ENCODE measurements at places on chromosomes 5 and 9.

GRCh38 chr5:102863764-102864560 lies 108.9 kb downstream of the PAM start:
- no peak for DNase-seq

DNA sequence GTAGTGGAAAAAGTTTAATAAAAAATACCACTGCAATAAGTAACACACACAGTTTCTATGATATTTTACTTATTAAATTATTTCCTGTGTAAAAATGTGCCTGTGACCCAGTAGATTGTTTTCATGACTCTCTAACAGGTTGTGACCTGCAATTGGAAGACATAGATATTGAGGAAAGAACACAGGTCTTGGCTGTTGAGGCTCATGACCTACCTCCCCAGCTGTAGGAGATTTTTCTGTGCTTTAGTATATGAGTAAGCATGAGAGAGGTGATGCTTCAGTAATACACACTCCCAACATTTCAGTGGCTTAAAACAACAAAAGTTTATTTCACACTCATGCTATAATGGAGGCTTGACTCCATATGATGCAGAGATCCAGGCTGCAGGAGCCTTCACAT lies 47.3 kb upstream of the TNC start:
- DNase-seq, result no peak

GRCh38 chr5:151949701-151950308 lies 25.2 kb upstream of the GLRA1 start:
- no peak for DNase-seq

DNA sequence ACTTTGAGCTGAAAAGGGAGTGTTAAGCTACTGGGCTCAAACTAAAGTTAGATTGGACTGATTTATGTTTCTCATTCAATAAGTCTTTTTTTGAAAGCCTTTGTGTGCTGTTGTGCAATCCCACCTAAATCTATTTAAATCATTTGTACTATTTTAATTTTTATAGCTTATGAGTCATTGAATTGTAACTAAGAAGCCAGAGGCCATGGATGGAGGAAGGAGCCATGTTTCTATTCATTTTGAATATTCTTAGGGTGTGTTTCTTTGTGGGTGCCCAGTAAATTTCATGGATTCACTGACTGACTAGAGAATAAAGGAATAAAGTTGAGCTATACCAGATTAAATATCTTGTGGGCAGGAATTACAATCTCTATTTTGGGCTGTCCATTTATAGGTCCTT lies 238.5 kb downstream of the KIF4B start:
- DNase-seq, result no peak

DNA sequence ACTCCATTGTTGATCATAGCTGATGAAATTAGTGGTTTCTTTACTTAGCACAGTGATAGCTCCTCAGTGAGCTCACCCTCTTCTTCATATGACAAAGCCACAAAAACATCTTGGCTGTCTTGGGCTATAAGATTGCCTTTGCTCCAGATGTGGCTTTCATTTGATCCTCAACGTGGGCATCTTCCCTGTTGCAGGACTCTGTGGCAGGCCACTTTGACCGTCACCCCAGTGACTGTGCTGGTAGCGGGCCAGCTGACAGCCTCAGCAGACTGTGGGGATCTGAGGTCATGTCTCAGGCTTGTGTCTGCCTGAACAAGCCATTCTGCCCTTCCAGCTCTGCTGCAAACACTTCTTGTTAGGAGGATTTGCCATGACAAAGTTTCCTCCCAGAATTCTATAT lies 422.2 kb downstream of the NR2F1-AS1 start:
- no peak for DNase-seq

DNA sequence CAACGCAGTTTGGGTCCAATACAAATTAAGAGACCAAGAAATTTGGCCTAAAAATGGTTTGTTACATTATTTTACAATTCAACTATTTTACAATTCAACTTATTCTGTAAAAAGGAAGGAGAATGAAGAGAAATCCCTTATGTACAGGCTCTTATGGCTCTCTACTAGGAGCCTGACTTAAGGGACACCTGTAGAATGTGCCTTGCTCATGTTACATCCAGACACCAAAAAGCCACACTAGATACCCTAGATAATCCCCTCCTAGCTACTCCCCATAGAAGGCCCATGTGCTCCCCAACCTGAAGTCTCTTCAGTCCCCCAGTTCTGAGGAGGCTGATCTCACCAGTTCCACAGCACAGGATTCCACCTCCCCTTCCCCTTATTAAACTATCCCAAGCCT lies 14.1 kb upstream of the NNT start:
- no peak for DNase-seq

DNA sequence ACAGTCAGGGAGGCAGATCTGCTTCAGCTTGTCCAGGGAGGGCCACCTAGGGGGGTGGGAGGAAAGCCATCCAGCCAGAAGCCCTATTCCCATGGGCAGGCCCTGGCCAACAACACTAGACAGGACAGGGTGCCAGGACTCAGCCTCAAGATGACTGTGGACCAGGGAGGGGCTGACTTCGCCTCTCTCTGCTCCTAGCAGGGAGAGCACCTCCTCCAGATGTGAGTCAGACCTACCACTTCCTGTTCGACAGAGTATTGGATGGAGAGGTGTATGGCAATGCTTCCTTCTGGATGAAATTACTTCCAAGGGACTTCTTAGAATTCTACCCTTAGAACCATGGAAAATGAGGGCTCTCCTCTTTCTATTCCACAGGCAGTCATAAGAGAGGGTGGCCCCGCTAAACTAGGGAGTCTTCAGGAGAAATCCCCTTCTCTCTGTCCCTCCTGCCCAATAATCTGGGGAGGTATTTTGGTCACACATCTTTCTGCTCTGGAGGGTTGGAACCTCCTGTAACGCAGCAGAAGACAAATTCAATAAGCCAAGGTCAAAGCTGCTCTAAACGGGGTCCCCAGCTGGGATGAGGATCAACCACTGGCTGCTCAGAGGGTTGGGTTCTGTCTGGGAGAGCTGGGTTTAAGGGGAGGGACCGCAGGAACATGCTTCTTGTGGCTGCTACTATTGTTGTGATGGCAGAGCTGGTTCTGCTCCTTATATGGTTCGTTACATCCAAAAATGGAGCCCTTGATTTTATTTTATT lies 23.2 kb upstream of the RCL1 start:
- no peak for DNase-seq

- no peak for DNase-seq
These were observed 64.1 kb downstream of the SEMA4D start for GRCh38 chr9:89433826-89434225.

- DNase-seq, result peak; percentile 73
These were observed 111.8 kb downstream of the CARTPT start for GRCh38 chr5:71830681-71831539.

DNA sequence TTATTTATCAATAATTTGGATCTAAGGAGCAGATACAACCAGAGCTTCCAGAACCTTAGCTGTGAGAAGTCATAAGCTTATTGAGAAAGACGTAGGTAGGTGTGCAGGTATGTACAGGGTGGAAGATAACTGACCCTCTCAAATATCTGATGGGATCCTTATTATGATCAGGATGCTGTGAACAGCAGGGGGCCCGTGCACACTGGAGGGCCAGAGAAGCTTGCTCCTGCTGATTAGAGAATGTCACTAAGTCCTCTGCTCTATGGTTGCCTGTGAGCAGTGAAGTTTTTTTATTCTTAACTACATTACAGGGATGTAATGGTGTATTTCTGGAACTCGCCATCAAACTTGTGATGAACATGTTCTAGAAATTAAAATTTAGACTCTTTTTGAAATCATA lies 108.9 kb upstream of the POU5F2 start:
- no peak for DNase-seq

DNA sequence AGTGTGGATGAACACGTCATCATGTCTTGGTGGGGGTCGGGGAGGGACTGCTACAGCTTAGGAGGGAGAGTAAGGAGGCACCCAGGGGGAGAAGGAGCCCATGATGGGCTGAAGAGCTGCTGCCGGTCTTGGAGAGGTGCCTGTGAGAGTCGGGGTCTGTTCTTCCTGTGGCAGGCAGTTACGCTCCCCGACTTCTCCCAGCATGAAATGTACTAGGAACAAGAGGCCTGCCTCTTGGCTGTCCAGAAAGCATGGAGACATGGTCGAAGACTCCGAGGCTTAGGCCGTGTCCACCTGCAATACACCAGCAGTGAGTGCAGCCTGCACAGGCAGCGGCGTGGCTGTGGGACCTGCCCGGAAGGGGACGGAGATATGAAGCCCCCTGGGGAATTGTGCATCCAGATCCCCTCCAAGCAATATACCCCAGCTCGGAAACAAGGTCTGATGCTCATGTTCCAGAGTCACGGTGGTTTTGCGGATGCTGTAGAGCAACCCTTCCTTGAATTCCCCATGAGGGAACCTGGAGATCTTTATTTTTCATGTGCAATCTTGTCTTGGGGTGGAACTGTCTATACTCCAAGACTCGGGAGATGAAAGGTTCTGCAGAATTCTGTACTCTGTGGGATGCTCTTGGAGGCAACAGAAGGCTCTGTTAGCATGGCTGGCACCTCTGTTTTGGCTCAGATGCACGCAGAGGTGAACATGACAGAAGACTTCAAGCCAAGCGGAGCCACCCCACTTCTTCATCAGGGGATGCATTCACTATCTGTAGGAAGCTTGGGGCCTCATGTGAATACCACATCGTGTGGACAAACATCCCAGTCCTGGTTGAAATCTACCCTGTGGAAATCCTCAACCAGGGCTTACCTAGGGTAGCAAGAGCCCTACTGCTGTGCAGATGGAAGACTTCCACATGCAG lies 374.9 kb upstream of the IRX4 start:
- no peak for DNase-seq

GRCh38 chr9:121529237-121529987 lies 29.8 kb upstream of the GGTA1 start:
- peak; percentile 94 for DNase-seq

DNA sequence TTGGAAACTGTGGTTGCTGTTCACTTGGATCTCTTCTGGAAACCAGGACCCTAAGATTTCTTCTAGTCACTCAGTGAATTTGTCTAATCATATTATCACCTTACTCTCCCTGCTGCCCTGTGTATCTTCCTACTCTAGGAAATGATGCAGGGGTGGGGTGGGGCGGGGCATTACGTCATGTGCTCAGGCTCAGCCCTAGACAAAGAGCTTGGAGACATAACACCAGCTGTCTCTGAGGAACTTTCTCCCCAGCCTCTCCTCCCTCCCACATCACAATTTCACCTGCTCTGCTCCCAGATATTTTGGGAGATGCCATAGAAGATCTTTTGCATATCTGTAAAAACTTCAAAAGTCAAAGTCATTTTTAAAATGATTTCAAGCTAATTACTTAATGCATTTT lies 470.4 kb downstream of the ZSWIM6 start:
- no peak for DNase-seq

DNA sequence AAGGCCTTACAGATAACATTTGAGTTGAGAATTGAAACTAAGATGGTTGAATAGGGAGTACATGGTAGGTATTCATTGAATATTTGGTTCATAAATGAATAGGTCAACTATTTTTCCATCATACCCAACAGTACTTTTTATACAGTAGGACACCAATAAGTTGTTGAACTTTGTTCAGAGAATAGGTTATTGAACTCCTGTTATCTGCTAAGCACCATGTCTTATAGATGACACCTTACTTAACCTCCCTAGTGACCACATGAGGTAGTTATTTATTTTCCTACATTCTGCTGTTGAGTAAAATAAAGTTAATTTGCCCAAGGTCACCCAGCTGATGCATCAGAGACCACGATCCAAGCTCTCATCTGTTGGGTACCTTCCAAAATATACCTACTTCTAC lies 49.6 kb upstream of the ATP10B start:
- no peak for DNase-seq

DNA sequence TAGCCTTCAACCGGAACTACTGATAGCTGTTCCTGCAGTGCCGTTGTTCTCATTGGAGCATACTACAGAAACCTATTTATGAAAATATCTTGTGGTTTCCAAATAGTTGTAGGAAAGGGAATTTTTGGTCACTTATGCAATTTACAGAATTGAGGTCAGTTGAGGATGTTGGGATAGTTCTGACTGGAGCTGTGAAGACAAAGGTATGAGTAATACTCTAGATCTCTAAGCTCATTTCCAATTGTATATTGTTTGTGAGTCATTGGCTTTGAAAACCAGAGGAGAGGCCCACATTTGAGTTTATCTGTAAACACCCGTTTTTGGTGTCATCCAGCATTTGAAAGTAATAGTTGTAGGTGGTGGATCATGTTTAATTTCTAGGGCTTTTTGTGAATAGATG lies 561.3 kb upstream of the WWC1 start:
- peak; percentile 97 for DNase-seq

- DNase-seq, result no peak
These were observed 1.5 kb downstream of the LSM11 start for GRCh38 chr5:157745041-157745456.

DNA sequence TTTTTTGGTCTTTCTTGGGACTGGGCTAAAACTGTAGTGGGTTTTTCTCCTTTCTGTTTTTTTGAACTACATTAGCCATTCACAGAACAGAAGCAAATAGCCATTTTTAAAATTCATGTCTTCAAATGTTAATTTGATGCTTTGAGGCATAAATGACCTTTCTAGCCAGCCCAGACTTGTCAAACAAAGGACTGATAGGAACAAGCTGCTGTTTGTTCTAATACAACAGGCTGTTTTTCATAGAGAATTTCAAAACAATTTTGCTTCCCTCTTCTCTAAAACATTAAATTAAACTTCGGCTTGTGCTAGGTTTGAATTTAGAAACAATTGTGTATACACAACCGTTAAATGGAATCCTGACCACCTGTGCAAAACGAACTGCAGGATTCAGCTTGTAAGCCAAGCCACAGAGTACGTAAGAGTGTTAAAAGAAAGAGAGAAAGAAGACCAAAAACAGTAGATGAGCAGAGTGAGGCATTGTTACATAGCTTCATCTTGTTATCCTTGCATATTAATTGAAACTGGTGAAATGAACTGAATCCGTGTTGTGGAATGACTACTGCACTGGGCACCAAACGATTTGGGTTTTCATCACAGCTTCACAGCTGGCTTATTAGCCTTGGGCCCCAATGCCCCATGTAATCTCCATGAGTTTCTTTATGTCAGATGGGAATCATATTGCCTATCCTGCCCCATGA lies 100.0 kb downstream of the ZSWIM6 start:
- DNase-seq, result no peak

GRCh38 chr9:8278048-8278447 lies 478.5 kb upstream of the DMAC1 start:
- no peak for DNase-seq

DNA sequence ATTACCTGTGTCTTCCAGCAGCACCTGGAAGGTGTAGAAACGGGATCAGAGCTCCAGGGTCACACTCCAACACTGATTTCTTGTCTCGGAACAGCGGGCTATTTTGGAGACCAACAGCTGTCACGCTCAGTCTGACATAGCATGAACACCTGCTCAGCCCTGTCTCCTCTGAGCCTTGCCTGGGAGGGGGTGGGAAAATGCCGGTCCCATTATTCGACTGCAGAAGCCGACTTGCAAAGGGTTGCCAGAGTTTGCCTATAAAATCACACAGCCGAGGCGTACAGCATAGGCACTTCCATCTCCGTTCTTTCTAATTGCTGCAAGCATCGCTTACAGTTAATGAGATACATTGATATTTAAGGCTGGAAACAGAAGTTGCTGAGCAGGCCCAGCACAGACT lies 300.8 kb upstream of the MSX2 start:
- no peak for DNase-seq

GRCh38 chr5:67896930-67897313 lies 318.6 kb upstream of the PIK3R1 start:
- no peak for DNase-seq

GRCh38 chr9:117445631-117446030 lies 30.8 kb upstream of the ASTN2 start:
- DNase-seq, result no peak

GRCh38 chr9:113652355-113653152 lies 189.0 kb downstream of the RGS3 start:
- no peak for DNase-seq
